Neuronal stem cell (in vitro differentiated cells): ENCODE measurements at places on chromosomes 6 and 20.

DNA sequence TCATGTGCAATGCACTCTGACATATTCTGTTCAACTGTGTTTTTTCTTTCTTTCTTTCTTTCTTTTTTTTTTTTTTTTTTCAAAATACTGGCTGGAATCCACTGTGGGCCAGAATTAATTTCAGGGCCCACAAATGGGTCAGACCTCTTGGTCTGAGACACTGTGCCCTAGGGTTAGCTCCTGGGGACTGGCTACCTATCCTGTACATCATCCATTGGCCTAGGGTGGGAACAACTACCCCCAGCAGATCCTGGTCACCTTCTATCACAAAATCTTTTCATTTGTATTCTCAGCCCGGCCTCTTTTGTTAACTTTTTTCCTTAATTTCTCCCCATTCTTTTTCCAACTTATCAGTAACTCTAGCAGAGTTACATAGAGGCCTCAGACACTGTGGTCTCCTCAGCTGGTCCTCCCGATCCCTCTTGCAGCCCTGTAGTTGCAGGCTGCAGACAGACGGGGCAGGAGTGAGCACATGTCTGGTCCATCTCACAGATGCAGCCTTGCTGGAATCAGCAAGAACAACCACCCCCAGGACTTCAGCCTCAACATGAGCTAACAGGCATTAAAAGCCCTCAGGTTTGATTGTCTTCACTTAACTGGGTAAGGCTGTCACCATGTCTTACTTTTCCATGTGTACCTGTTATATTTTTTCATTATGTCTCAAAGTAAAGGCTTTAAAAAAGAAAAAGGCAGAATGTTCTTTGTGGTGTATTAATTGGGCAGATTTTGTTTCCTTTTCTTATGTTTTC is 41.3 kb downstream of the TXLNB start:
- DNase-seq, result peak; percentile 29

GRCh38 chr20:9439806-9440205 is 74.6 kb upstream of the LAMP5 start:
- DNase-seq, result no peak

DNA sequence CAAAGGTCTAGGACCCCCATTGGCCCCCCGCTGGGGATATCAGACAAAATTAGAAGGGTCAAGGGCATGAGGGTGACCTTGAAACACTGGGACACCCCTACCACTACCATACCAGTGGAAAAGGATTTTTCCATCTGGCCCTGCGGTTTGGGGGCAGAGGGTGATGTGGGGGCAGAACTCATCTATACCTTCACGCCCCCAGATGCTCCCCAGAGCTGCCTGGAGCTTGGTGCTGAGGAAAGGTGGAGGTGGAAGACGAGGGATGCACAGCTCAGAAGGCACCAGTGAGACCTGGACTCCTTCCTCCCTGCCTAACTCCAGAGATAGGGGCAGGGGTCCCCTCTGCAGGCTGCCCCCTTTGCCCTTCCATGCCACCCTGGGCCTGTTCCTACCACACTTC is 1.1 kb downstream of the COX4I2 start:
- no peak for DNase-seq

- DNase-seq, result no peak
These were observed 4.6 kb downstream of the C6orf58 start for GRCh38 chr6:127581576-127581975.

GRCh38 chr6:33630014-33630413 is 8.9 kb downstream of the ITPR3 start:
- DNase-seq, result no peak

DNA sequence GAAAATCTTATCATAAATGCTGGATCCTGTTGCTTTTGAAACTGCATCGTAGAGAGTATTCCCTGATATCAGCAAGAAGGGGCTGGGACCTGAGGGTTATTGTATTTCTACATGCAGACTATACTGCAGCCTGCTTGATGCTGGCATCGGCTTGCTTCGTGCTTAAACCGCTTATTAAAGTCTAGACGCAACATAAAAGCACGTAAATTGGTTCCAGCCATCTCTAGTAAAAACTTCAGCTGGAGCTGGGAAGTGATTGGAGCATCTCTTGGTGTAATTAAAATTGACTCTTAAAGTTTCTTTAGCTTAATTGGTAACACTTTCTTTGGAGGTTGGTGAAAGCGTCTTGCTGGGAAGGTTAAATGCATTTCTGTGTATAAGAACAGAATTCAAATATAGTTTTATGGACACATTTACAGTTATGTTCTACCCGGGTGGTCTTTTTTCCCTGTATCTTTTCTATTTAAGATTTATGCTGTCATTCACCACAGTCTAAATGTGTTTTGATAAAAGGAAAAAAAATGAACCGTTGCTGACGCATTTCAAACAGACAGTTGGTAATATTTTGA is 139.0 kb upstream of the JAG1 start:
- DNase-seq, result no peak

DNA sequence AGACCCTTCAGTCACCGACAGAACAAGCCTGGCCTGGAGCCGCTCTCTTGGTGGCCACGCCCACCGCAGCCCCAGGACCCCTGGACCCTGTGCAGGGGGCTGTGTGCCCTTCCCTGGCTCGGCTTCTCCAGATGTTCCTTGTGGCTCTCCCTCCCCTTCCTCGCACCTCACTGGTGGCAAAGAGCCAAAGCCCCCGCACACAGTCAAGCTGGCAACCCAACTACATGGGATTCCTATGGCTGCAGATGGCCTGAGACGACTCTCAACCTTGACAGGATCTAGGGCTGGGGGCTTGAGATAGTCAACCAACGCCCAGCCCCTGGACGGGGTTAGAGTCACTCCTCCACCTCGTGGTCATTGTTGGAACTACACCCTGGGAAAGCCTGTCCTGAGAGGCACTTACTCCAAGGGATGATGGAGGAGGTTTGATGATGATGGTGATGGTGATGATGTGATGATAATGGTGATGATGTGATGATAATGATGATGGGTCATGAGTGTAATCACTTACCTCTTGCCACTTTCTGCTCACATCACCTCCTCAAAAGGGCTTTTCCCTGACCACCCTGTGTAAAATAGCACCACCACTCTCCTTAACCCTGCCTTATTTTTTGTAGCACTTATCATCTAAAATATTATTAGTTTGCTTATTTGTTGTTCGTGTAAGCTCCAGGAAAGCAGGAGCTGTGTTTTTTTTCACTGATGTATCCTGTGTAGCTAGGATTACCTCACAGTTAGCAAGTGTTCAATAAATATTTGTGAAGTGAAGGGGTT is 278.4 kb downstream of the LRFN2 start:
- peak; percentile 79 for DNase-seq

- DNase-seq, result no peak
These were observed 634.0 kb upstream of the PTCHD4 start for GRCh38 chr6:48744948-48745347.

DNA sequence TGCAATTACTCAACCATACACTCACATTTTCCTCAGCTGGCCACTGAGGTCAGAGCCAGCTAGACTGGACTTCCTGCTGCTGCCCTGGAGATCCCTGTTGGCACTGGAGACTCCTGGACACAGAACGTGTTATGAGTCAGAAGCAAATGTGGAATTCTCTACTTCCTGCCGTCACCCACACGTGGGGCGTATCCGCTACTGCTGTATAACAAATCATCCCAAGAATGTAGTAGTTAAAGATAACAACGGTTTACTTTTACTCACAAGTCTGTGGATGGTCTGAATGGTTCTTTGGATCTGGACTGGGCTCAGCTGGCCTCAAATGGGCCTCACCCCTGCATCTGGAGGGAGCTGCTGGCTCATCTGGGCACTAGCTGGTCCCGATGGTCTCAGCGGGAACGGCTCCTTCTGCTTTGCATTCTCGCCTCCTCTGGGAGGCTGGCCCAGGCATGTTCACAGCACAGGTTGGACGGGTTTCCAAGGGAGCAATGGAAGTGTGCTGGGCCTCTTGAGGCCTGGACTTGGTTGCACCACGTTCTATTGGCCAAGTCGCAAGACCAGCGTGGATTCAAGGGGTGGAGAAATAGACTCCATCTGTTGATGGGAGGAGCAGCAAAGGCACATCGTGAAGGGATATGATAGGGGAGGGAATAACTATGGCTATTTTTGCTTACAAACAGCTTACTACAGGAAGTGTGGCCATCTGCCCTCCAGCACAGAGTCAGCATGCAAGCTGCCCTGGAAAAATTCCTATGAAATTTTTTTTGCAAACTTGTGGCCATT is 118.5 kb downstream of the SNX5 start:
- no peak for DNase-seq

DNA sequence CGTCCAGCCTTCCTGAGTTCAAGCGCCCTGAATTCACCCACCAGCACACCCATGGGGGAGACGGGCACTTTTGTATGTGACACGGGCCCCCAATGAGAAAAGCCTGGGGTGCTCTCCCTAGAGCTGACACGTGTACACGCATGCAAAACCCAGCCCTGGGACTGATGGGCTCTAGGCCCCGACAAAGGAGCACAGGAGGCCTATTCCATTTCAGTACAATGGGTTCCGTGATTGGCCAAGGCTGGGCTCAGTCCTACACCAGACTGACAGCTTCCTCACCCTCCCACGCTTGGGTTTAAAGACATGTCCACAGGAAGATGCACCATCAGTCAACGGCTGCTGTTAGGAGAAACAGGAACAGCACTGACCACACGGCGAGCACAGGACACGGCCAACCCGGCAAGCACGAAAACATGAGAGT is 8.8 kb downstream of the ZBTB46 start:
- no peak for DNase-seq

DNA sequence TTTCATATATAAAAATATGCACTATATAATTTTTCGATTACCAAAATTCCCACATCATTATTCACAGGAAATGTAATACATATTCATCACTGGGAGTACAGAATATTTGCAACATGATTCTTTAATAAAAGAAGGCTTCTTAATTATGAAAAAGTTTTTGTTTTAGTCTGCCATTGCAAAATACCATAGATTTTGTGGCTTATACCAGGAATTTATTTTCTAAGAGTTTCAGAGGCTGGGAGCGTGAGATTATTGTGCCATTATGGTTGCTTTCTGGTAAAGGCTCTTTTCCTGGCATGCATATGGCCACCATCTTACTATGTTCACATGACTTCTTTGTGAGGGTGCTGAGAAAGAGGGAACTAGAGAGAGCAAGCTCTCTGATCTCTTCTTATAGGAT is 306.9 kb upstream of the ADGRB3 start:
- DNase-seq, result no peak

- no peak for DNase-seq
These were observed 17.7 kb downstream of the RAB22A start for GRCh38 chr20:58327211-58327610.

GRCh38 chr6:106981926-106982325 is 7.4 kb upstream of the CD24 start:
- DNase-seq, result no peak

DNA sequence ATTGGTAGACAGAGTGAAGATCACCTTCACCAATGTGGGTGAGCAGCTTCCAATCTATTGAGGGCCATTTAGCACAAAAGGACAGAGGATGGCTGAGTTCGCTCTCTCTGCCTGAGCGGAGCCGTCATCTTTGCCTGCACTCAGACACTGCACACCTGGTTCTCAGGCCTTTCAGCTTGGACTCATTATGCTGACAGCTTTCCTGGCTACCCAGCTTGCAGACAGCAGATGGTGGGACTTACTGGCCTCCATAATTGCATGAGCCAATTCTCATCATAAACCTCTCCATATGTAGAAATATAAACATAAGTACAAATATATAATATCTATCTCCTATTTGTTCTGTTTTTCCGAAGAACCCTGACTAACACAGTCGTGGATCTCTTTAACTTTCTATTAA is 13.7 kb downstream of the TBXT start:
- no peak for DNase-seq

DNA sequence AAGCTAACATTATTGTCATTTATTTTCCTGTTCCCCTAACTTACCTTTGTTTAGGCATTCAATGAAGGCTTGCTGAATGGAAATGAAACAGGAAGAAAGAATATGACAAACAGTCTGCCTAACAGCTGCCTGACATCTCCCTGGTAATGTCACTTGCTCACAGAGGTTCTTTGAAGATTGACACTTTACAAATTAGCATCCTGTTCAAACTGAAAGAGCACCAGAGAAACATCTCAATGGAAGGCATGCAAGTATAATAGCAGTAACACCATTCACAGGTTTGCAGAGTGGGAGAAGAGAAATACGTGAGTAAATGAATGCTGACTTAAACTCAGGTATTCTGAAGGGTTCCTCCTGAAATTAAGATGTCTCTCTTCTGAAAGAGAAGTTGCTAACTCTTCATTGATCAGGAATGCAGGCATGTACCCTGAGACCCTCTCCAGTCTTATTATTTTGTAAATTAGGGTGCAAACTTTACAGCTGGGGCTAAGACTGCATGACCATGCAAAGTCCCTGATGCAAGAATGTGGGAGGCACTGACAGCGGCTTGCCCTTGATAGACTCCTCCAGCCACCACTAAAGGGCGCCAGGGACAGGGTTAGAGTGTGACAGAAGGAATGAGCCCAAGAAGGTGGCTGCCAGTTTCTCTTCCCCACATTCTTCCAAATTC is 1.3 kb upstream of the SMLR1 start:
- no peak for DNase-seq

- no peak for DNase-seq
These were observed 34.9 kb downstream of the ELOVL5 start for GRCh38 chr6:53313784-53314400.

DNA sequence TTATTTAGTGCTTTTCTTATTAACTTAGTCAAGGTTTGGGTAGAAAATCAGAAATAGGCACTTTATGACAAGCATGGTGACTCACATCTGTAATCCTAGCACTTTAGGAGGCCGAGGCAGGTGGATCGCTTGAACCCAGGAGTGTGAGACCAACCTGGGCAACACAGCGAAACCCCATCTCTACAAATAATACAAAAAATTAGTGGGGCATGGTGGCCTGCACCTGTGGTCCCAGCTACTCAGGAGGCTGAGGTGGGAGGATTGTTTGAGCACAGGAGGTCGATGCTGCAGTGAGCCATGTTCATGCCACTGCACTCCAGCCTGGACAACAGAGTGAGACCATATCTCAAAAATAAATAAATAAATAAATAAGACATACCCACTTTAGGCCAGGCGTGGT is 51.3 kb upstream of the THEMIS start:
- no peak for DNase-seq
